ENCODE measurements at places on chromosomes 16 and 17.

- DNase-seq: no peak
Measured at GRCh38 chr17:77316191-77316641, 175.4 kb downstream of the SEC14L1 start.

DNA sequence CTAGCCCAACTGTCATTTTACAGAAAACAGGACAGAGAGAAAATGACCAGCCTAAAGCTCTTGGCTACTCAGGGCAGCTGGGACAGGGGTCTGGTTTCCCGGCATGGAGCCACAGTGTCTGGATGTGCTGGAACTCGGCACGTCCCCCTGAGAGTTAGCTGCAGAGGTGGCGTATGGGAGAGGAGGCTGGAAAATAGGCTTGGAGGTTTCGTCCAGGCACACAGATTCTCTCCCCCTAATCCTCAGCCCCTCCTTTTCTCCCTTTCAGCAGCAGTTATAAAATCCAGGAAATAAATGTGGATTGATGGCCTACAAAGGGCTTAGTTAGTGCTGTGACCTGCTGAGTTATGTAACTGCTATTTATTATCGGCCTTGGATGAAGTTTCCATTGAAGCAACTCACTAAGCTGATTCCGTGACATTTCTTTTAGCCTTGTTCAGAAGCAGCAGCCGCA lies 89.5 kb upstream of the TOB1 start:
- no peak for DNase-seq

DNA sequence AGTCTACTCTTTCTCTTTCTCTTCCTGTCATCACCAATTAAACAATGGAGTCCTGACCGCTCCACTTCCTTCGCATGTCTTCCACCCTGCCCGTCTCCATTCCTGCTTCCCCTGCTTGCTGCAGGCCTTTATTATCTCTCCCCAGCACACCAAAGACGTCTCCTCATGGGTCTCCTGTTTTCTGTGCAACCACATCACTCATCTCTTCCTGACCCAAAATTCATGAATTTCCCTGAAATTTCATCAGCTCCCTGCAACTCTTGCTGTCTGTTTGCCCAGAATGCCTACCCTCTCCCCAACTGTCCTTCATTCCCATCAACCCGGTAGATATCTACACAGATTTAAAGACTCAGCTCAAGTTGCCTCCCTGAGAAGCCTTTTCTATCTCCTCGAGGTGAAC lies 76.7 kb upstream of the ALOX12 start:
- DNase-seq: no peak

- DNase-seq: no peak
Measured at GRCh38 chr17:48555258-48556228, 10.6 kb upstream of the HOXB2 start.

DNA sequence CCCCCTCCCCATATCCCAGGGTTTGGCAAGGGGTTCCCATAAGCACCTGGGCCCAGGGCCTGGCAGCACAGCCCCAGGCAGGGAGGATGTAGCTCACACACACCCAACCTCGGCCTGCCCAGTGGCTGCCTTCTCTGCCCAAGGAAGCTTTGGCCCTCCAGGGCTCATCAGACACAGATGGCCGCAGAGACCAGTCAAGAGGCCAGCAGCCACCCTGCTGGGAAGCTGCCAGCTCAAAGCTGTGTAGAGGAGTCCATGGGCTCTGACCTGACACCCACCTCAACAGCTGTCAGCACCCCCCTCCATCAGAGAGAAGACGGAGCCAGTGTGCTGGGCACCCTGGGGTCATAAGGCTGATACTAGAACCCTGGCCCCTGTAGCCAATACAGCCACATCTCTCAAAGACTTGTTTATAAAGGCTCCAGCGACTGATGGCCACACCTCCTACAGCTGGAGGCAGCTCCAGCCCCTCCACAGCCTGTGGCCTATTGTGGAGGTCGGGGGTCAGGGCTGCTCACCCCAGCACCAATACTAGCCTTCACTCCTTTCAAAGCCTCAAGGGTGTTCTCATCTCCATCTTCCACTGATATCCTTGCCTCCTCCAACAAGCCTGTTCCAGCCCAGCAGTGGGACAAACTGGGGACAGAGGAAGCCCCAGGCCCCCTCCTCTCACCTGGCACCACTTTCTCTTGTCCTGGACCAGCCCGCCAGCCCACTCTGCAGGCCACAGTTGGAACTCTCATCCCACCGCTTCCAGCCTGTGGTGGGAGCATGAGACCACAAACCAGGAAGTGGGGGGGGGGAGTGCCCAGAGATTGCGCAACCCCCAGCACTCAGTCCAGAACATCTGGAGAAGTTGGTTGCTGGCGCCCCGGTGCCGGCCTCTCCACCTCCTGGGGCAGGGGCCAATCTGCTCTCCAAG lies 2.2 kb upstream of the MPG start:
- DNase-seq: peak; percentile 13

- no peak for DNase-seq
Measured at GRCh38 chr17:17328251-17328650, 25.1 kb downstream of the NT5M start.

GRCh38 chr16:47721006-47721637 lies 260.0 kb downstream of the PHKB start:
- no peak for DNase-seq

DNA sequence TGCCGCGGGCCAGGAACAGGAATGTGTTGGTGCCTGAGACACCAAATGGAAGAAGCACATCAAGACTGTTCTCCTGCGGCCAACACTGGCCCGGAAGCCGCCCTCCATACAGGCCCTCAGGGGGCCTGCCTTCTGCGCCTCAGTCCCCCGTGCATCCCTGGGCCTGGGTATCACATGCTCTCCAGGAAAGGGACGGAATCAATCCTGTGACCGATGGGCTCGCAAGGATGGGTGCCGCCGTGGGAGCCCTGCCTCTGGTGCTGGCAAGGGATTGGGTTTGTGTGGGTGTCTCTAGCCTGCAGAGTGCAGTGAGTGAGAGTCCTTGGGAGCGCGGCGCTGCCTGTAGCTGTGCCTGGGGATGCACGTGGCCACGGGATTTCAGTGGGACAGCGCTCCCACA lies 19.4 kb downstream of the CIBAR2 start:
- no peak for DNase-seq

- DNase-seq: no peak
Measured at GRCh38 chr16:58481931-58482330, 18.0 kb upstream of the NDRG4 start.

GRCh38 chr17:76866774-76867577 lies 1.2 kb upstream of the MGAT5B start:
- DNase-seq: no peak

DNA sequence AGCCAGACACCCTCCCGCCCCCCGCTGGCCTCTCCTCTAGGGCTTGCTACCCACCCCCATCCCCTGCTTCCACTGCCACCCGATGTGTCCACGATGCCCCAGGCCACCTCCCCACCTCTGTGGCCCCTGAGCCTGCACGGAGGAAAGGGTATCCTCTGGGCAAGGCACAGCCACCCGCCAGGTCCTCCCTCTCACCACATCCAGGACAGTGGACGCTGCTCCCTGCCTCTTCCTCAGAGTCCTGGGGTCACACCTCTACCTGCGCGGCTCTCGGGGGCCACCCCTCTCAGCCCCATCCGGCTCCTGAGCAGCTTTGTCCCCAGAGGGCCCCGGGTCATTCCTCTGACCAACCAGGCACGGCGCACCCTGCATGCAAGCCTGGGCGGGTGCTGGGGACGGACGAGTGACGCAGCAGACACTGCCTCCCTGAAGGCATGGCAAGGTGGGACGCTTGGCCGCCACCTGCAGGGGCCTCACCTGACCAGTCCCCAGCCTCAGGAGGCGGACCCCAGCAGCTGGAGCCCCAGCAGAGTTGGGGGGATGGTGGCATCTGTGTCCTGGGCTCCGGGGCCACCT lies 24.8 kb downstream of the FLYWCH1 start:
- DNase-seq: no peak

DNA sequence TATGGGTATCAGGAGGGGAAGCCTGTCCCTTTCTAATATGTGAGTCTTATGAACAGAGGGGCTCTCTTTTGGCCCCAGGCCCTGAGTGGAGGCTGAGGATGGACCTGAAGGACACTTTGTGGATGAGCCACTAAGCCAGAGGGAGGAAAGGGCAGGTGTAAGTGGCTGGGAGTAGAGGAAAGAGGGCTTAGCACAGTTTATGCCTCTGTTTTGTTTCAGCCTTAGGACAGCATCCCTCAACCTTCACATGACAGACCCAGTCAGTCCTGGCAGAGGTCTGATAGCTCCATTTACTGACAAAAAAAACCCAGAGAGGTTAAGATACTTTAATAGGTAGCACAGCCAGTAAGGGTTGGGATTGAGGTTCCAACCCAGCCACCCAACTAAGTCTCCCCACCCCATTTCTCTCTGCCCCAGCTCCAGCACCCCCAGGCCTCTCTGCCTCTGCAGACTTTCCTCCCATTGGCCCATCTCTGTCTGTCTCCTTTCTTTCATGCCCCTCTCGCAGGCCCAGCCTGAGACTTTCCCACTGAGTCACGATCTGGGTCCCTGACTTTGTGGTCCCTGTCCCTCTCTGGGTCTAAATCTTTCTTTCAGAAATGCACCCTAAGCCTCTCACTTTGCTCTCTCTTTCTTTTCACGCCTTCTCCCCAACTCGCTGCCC lies 4.7 kb upstream of the TBX21 start:
- no peak for DNase-seq

- DNase-seq: no peak
Measured at GRCh38 chr16:30805056-30805369, 18.0 kb upstream of the ZNF629 start.

DNA sequence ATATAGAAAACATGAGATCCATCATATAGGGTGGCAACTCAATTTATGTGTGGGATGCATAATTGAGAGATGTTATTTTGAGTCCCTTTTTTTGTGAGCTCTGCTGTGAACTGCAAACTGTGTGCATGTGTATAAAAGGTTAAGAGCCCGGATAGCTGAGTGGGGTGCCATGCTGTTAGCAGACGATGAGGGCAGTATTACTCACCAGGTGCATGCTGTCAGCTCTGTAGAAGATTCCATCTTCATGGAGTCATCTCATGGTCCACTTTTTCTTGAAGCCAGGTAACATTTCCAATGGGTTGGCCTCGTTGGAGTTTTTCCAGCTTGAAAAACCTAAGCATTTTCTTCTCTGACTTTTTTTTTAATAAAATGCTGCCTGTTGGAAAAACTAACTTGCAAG lies 43.0 kb upstream of the RHBDL3 start:
- DNase-seq: no peak

DNA sequence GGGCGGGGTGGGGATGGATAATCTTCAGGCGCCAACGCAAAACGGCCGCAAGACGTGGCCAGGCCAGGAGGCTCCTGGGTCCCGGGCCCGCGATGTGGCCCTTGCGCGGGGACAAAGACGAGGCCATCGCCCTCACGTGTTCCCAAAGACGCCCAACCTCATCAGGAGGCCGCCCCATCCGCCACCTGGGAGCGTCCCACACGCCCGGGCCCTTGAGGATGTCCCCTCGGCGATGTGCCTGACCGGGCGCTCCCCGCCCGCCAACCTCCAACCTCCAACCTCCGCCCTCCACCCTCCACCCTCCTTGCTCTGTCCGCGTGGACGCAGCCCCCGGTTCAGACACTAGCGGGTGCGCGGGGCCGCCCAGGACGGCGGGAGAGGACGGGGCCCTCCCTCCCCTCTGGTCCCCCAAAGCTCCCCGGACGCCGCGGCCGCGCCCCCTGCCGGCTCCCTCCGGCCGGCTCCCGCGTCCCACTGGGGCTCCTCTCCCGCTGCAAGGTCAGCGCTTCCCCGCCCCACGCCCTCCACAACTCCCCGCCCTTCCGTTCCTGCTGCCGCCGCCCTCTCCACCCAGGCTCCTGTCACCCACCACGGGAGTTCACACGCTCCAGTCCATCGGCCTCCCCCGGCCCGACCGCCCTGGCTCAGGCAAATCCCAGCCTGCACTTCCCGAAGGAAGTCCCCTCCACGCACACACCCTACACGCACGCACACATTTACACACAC lies 250.8 kb upstream of the RPL38 start:
- DNase-seq: peak; percentile 15

GRCh38 chr17:11240041-11240840 lies 772 bp upstream of the SHISA6 start:
- DNase-seq: no peak

- no peak for DNase-seq
Measured at GRCh38 chr17:48571826-48572417, 6.2 kb downstream of the HOXB4 start.

GRCh38 chr16:28494121-28494851 lies at the start of gene APOBR:
Gene APOBR (plus strand): TSS chr16:28494643. CDS start chr16:28494682, 39 bp downstream.
- peak; percentile 92 for DNase-seq

GRCh38 chr17:82110298-82110697 lies 12.3 kb upstream of the FASN start:
- DNase-seq: no peak

DNA sequence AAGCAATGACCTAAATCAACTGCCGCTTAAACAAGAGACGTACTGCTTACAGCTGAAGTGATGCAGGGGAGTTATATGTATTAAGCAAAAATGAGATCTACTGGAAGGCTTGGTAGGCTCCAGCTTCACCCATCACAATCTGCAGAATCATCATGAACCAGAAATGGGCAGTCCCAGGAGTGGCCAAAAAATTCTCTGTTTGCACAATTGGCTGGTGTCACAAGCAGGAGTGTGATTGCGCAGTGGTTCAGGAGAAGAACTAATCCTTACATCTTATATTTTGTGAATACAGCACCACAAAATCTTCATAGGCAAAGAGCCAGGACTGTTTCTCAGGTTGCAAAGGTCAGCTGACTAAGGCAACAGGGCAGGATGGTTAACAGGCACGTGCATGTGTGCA lies 75.9 kb downstream of the CES1 start:
- no peak for DNase-seq

- DNase-seq: no peak
Measured at GRCh38 chr16:65125322-65125721, 3.5 kb upstream of the CDH11 start.

DNA sequence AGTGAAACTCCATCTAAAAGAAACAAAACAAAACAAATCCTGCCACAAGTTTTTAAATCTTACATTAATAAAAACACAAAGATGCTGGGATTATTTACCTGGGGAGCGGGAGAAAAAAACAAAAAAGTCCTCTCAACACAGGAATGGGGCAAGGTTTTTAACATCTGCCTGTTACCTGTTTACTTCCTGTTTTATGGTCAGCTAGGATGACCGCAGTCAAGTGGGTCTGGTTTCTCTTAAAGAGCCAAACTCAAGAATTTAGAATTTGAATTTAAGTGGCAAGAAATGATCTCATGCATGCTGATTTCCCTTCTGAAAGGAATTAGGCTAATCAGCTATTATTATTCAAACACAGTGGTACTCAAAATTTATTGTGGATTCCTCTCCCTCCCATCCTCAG lies 39.7 kb upstream of the TBC1D3K start:
- no peak for DNase-seq

DNA sequence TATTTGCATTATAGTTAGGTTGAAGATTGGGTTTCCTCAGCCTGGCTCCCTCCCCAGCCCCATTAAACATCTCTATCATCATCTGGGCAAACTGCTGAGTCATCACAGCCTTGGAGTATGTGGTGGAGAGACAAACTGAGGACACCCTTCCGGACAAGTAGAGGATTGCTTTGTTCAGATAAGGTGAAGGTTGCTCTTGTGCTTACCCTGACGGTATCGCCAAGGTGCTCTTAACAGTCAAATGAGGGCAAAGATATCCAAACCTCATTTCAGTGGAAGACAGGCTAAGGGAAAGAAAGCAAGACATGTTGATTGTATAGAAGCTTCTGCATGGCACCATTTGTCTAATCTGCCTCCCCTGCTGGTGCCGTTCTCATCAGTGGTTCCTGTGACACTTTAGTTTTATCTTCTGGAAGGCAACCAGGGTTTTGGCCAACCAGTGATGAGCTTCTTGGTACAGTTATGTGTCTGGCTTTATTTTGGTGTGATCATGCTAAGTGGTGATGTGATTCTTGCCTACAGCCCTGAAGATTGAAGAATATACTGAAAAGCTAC lies 56.9 kb upstream of the LGALS9 start:
- DNase-seq: no peak

- DNase-seq: no peak
Measured at GRCh38 chr17:48642843-48643696, 16.9 kb upstream of the HOXB9 start.

All from CD4-positive, alpha-beta T cell treated with Interleukin-10 for 1 hour (primary cell).